Fibroblast of skin of abdomen (primary cell): ENCODE measurements at places on chromosomes 12 and 14.

DNA sequence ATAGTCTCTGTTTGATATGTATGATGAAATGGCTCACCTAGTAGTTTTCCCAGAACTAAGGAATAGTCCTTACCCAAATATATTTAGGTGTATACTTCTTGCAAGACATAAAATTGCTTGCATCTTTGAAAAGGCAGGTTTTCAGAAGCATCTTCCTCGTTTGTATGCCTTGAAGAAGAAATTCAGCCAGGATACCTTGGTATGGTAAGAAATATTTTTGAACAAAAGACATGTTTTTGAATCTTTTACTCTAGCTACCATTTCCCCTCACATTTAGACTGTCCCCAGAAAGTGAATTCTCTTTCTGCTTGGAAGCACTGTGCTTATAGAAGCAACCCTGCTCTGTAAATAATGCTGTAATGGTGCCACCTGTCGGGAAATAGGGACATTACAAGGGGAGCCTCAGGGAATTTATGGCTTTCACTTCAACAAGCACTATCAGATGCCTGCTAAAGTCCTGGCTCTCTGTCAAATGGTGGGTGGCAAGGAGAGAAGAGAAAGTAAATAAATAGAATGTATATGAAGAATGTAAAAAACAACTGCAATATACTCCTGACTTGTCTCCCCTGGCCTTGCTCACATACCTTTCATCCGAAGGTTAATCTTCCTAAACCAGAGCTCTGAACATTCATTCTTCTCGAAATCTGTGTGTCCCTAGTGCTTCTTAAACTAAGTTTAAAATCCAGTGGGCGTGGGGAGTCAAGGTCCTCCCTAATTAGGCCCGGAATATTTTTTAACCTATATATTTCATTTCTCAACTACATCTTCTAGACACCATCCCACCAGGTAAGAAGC is 6.1 kb downstream of the CCDC184 start:
- peak; percentile 66 for DNase-seq

GRCh38 chr14:102057480-102058114 is 29.2 kb downstream of the HSP90AA1 start:
- no peak for DNase-seq

- no peak for DNase-seq
These were observed 200.3 kb upstream of the PLEKHG7 start for GRCh38 chr12:92502417-92503028.

GRCh38 chr12:116427200-116427930 is 131.8 kb upstream of the MAP1LC3B2 start:
- DNase-seq: no peak

- DNase-seq: no peak
These were observed 63.0 kb upstream of the TCL1A start for GRCh38 chr14:95776798-95777534.

DNA sequence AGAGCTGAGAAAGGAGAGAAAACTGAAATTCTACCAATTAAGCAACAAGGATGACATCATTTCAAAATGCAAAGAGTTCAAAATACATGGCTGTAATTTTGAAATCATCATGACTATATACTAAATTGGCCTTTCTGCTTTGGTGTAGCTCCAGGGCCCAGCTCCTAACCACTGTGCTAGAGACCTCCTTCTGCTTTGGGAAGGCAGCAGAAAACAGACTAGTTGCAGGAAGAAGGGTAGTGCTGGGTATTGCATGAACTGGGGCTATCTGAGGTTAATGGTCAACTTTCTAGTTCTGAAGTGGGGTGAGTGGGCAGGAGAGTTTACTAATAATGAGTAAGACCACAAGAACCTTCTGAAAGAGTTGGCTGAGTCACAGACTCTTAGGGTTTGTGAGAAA is 66.2 kb downstream of the PTGER2 start:
- DNase-seq: peak; percentile 26

GRCh38 chr12:92602476-92602875 is 100.3 kb upstream of the PLEKHG7 start:
- peak; percentile 89 for DNase-seq

GRCh38 chr12:121577443-121578180 is 3.2 kb downstream of the KDM2B start:
- DNase-seq: no peak

- no peak for DNase-seq
These were observed 58.7 kb upstream of the PRMT8 start for GRCh38 chr12:3432176-3432742.

DNA sequence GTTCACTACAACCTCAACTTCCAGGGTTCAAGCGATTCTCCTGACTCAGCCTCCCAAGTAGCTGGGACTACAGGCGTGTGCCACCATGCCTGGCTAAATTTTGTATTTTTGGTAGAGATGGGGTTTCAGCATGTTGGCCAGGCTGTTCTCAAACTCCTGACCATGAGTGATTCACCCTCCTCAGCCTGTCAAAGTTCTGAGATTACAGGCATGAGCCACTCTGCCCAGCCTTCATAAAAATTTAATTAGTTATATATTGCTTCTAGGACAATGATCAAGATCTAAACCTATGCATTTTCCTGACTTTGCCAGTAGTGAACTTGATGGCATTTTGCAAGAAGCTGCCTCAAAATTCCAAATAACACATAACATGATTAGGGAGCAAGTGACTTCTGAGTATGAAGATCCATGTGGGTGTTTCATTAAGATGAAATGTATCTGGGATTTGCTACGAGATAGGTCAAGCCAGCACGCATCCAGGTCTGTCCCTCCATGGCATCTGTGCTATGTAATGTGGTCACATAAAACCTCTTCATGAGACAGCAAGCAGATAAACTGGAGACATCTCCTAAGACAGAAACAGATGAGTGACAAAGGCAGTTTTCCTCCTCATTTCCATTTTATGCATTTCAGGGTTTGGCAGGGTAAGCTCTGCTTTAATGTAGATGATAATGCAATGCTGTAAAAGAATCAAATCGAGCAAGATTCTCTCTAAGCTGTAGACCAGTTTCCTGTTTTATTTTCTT is 319.4 kb upstream of the ATP2B1 start:
- DNase-seq: peak; percentile 32
